NCI-H2107 (cell line): ENCODE measurements at places on chromosomes 2 and 18.

DNA sequence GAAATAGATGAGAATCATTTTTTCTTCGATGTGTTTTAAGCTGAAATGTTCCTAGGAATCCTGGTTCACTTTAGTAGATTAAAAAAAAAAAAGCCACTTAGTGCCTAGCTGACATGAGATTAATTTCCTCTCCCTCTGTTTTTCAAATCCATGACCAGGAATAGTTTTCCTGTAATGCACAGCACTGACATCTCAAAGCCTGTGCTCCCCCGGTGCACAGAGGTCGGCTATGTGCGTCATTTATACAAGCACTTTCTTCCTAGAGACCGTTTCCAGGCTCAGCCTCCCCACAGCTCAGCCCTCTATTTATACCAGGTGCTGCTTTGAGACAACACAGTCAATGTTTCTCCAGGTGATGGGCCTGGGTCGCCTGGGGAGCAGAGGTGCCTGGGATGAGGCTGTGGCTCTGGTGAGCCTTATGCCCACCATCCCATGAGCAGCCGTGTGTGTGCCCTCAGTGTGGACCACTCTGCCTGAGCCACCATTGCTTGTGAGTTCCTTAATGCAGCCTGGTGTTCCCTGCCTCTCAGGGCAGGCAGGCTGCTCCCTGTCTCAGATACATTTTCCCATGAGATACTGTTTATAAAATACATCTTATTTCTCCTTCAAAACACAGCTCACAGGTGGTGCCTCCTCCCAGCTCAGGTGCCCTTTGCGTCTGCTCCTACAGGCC, 515.7 kb upstream of the HS6ST1 start:
- DNase-seq: no peak

GRCh38 chr18:75034937-75035336, 174.0 kb downstream of the PTGR3 start:
- DNase-seq: no peak

DNA sequence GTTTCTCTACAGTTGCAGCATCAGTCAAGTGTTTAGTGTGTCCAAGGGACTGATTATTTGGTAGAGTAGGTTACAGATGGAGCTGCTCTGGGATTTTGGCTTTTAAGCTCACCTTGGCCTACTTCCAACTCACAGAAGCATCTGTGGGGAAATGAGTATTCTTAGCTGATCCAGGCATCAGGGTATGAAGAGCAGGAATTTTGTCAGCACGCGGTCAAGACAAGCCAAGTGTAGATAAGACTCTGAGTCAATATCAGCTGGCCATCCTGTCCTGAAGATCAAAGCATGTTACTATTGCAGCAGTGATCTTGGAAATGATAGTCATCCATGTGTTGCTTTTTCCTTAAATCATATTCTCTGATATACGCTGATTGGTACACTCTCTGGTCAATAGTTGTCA, 24.4 kb downstream of the SERPINB4 start:
- no peak for DNase-seq

DNA sequence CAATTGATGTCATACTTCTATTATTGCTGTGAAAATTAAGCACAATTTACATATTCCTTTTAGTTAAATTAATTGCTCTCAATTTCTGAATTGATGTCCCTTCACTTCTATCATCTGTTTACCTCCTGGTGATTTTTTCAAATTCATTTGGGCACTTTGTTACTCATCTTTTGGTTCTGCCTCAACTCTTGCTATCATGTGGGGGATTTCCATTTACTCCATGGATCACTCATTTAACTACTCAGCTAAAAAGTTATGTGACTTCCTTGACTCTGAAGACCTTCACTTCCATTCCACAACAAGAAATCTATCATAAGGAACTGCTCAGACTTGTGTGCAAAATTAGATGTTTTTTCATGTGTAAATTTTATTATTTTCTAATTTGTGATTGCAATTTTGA, 126.2 kb downstream of the EHBP1 start:
- no peak for DNase-seq

- DNase-seq: no peak
These were observed 188.0 kb upstream of the REV1 start for GRCh38 chr2:99677814-99678213.

DNA sequence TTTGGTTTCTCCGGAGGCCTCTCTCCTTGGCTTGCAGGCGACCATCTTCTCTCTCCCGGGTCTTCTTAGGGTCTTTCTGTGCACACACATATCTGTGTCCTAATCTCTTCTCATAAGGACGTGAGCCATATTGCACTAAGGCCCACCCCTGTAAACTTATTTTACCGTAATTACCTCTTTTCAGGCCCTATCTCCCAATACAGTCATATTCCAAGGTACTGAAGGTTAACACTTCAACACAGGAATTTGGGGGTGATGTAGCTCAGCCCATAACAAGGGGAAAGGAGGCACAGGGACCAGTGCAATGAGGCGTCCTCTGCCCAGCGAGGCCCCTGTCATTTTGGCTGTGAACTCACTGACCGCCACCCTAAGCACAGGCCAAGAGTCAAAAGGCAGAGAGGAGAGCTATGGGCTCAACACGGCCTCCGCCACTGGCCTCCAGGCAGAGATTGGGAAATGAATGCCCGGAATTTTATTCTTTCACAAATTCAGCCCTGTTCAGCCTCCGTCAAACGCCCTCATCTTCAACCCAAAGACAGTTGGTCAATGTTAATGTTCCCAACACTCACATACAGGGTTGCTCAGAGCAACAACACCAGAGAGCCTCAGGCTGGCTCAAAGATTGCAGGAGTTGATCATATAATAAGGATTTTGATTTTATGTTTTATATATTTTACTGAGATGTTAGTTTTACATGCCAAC, 15.9 kb upstream of the NMUR1 start:
- DNase-seq: no peak

- DNase-seq: no peak
These were observed 171.5 kb downstream of the ALK start for GRCh38 chr2:29749843-29750242.

GRCh38 chr2:144625626-144626025, 105.7 kb upstream of the ZEB2 start:
- DNase-seq: no peak
